ENCODE measurements at places on chromosomes 4 and X. TPM values are rescaled to one million over a fixed set of nuclear protein-coding genes. Genes with fewer than 3 reads are reported as not detected.

The TDO2 gene
- 3.4 TPM for total RNA-seq

The CT45A1 gene
- total RNA-seq: not detected

The MAEA gene
- total RNA-seq: 68.4 TPM

The H2BW1 gene
- total RNA-seq: not detected

The IL2 gene
- not detected for total RNA-seq

The DMRTC1 gene
- total RNA-seq: 3.0 TPM
